ENCODE measurements at places on chromosomes 2 and 18.

DNA sequence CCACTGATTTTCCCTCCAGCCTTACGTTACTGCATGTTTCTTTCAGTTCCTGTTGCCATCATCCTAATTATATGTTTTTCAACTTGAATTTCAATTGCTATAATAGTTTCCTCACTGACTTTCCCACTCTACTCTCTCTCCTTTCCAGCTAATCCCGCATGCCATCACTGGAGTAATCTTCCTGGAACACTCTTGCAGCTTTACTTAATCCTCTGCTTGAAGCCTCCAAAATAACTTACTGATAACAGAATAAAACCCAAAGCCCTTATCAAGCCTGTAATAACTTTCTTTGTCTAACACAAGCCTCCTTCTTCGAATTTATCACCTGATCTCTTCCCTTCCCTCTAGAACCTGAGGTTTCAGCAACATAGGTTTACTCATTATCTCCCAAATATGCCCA lies 237.3 kb downstream of the LTBP1 start:
- DNase-seq, result no peak

DNA sequence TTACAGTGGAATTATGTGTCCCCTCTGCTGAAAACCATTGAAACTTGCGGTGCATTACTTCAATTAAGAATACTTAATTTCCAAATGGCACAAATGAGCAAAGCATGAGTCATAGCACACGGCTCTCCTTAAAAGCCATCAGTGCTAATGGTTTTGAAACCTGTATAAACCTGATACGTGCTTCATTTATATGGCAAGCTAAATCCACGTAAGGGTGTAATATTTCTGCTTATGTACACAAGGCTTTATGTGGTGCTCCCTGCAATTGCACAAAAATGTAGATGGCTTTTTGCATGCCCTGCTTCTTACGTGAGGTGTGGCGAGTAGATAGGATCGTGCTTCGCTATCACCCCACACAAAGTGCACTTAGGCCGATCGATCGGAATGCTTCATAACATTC lies 840.9 kb downstream of the GALR1 start:
- DNase-seq, result no peak

- no peak for DNase-seq
Observed at GRCh38 chr2:48434101-48434500, 95.9 kb upstream of the STON1 start.

DNA sequence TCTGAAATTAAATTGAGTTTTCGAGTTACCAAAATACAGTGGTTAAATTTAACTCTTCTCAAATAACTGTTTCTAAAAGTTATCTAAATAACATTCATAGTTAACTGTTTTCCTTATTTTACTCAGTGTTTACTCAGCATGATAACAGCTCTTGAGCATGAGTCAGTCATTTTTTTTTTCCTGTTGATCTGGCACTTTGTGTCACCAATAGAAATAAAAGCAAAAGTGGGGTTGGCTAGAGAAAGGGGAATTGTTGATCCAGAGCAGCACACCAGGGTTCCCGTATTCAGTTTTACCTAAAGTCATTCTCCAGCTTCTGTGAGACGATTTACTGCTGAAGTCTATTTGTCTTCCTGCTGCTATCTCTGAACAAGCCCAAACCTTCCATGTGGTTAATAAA lies 851.6 kb downstream of the DCC start:
- no peak for DNase-seq

DNA sequence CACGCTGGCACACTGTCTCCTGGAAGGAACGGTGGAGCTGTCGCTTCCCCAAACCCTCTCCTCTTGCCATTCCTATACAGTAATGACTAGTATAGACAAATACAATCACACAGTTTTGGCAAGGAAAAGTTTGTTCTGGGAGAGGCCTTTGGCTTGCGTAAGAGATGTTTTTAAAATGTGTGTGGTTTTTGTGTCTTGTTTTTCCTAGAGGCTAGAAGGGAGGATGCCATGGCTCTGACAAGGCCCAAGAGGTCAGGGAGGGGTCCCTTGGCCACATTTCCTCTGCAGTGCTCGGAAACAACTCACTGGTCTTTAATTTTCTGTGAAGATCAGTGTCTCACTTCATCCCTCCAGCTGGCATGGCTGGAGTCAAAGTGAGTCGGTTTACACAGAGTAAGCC lies 195.9 kb downstream of the SH3RF3 start:
- no peak for DNase-seq

DNA sequence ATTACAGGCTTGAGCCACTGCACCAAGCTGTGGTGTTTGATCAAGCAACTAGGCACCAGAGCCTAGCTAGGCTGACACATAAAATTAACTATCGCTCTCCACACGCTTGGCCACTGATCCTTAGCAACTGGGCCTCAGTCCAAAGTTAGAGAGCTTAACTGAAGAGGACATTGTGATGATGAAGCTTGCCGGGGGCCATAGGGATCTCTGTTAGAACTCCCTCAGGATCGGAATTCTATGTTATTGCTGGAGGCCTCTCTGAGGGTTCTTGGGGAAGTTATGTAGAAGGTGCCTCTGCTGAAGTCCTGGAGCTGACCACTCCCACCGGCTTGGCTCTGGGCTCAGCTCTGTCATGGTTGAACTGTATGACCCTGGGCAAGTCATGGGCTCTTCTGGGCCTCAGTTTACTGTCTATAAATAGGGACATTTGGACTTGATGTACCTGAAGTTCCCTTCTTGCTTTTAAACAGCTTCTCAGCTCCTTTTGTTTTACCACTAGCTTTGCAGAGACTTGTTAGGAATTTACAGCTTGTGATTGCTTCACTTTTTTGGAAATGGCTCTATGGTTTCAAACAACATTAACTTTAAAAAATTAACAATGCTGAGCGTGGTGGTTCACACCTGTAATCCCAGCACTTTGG lies 44.1 kb downstream of the GATA6 start:
- DNase-seq, result no peak

DNA sequence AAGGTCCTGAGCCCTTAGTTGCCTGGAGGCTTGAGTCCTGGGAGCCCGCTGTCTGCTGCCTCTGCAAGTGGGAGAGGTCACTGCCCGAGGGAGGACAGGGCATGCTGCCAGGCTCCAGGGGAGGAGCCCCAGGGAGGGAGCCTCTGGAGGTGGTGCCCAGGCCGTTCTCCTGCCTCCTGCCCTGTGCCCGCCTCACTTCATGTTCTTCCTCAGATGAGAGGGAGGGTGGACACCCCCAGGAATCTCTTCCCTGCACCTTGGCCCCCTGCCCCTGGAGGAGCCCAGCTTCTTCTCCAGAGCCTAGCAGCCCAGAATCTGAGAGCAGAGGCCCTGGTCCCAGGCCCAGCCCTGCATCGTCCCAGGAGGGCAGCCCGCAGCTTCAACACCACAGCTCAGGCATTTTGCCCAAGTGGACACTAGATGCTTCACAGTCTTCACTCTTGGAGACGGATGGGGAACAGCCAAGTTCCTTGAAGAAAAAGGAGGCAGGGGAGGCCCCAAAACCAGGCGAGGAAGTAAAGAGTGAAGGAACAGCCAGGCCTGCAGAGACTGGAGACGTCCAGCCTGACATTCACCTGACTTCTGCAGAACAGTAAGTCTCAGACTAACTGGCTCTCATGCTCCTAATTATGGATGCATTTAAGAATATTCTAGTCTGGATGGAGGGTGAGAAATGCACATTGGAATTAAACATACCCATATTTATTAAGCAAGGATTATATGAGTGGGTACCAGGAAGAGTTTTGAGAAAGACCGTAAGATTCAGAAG lies 12.1 kb downstream of the PSD4 start:
- DNase-seq, result no peak

DNA sequence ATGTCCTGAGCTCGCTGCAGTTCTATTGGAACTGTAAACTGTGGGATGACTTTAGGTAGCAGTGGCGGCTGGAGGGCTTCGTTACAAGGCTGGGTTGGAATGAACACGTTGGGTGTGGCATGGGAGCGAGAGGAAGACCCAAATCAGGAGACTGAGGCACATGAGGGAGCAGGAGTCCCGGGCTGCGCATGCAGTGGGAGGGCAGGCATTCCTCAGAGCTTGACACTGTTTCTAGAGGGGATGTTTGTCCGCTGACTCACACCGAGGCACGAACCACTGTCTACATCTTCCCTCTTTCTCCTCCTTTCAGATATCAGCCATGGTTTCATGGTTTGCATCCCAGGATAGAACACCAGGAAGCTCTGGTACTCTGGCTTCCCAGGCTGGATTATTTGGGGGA lies 40.6 kb upstream of the LAMA1 start:
- DNase-seq, result no peak

DNA sequence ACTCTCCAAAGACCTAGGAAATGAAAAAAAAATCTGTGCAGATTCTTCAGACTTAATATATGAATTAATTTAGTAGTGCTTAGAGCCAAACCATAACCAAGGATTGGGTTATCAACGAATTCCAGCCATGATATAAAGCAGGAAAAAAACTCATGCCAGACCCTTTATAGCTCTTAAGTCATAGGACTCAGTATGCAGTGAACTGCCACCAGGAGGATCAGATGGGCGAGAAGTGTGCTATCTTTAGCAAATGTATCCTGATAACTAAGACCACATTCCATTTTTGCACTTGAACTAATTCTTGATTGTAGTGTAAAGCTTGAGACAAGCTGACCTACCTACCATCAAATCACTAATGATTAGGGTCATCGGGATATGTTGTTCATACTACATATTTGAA lies 178.1 kb downstream of the IKZF2 start:
- no peak for DNase-seq

DNA sequence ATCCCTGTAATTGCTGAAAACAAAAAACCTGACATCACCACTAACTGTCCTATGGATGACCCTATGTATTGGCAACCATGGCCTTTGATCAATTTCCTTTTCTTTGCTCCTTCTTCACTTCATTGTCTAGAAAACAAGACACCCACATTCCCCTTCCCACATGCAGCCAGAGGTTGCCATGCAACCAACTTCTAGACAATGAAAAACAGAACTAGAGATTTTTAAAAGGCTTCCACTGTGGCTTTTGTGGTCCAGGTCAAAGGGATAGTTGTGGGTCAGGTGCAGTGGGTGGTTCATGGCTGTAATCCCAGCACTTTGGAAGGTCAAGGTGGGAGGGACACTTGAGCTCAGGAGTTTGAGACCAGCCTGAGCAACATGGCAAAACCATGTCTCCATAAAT lies 139.3 kb upstream of the DOK6 start:
- DNase-seq, result no peak

DNA sequence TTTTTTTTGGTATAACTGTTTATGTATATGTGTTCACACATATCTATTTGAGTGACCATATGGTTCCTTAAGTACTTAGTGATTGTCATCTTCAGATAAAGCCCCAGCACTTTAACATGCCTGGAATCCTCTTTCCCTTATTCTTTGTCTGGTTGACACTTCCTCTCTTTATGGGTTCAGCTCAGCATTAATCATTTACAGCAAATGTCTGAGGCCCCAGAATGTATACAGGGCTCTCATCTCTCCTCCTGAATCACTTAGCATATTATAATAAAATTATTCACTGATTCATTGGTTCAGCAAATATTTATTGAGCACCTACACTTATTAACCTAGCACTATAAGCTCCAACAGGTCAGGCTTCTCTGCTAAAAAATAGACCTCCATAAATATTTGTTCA lies 43.5 kb upstream of the CD28 start:
- no peak for DNase-seq

- no peak for DNase-seq
Observed at GRCh38 chr2:19321946-19322345, 36.5 kb downstream of the OSR1 start.

GRCh38 chr2:70475266-70475665 lies 78.4 kb downstream of the TGFA start:
- DNase-seq, result no peak

GRCh38 chr2:160533482-160533881 lies 39.9 kb upstream of the RBMS1 start:
- no peak for DNase-seq

- no peak for DNase-seq
Observed at GRCh38 chr18:58216071-58216481, 172.1 kb downstream of the NEDD4L start.

DNA sequence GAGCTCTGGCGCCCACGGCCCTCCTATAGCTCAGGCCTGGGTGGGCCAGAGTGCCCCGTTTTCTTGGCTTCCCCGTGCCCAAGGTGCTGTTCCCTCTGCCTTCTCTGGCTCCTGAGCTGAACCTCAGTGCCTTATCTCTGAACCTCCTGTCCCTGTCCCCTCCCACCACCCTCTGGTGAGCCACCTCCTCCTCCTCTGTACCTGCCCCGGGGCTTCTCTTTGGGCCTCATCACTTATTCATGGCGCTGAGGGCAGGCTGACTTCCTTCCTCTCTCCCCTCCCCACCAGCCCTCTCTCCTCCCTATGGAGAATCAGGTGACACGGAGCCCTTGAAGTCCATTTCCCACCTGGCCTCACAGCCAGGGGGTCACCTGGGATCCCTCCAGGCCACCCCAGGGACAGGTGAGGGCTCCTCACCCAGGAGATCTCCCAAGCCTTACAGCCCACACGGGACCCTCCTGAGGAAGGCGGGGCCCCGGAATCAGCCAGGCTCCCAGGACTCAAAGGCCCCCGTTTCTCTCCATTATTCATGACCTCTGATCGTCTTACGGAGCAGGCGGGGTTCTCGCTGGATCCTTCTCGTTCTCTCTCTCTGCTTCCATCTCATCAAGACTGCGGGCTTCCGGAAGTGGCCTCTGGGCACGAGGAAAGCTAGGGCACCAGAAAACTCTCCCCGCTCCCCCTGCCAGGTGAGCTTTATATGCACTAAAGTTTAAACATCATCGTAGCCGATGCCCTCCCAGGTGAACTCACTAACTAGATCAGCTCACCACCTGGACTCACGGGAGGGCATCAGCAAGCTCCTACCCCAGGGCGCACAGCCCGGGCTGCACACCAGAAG lies at the start of gene LOXHD1:
LOXHD1 (minus strand) TSS at position 106 of the 841 bp plus-strand sequence. CDS start 187 bp downstream, outside the sequence.
- DNase-seq, result no peak

- no peak for DNase-seq
Observed at GRCh38 chr2:134917360-134917865, 1.2 kb upstream of the CCNT2 start.

GRCh38 chr2:3595985-3596384 lies 1.1 kb downstream of the COLEC11 start:
- no peak for DNase-seq

- DNase-seq, result no peak
Observed at GRCh38 chr18:12011957-12012549, 30.7 kb downstream of the IMPA2 start.

GRCh38 chr2:9897846-9898245 lies 53.6 kb upstream of the GRHL1 start:
- no peak for DNase-seq

DNA sequence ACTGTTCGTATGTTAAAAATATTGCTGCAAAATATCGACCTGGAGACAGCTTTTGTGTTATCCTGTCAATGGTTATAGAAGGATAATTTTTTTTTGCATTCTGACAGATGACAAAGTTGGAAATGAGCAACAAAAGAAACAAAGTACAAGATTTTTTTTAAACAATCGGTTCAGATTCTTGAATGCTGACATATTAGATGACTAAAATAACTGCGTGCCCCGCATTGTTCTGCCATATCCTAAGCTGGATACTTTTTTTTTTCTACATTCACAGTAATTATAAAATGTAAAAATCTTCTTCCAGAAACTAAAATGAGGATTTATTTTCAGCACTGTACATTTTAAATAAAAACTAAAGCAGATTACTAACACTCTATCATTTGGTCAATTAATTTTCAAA lies 67.1 kb downstream of the ABCG8 start:
- DNase-seq, result no peak

Data from inflammatory macrophage treated with lipopolysaccharide for 1 hour (primary cell).